ENCODE measurements at places on chromosomes 13 and 19.

DNA sequence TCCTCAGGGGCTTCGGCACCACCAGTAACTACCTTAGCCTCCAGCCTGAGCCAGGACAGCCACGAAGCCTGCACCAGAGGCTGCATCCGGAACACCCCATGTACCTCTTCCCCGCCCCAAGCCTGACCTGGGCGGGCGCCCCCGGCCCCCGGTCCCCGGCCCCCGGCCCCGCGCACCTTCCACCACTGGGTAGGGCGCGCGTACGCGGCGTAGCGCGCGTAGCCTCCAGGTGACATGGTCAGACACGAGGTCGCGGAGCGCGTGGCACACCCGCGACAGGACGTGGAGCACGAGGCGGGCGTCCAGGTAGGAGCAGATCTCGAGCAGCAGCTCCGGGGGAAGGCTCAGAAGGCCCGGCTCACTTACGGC lies 450 bp downstream of the FBXW9 start:
- no peak for DNase-seq

- DNase-seq = no peak
Measured at GRCh38 chr19:20209051-20209450, 42.0 kb downstream of the ZNF486 start.

DNA sequence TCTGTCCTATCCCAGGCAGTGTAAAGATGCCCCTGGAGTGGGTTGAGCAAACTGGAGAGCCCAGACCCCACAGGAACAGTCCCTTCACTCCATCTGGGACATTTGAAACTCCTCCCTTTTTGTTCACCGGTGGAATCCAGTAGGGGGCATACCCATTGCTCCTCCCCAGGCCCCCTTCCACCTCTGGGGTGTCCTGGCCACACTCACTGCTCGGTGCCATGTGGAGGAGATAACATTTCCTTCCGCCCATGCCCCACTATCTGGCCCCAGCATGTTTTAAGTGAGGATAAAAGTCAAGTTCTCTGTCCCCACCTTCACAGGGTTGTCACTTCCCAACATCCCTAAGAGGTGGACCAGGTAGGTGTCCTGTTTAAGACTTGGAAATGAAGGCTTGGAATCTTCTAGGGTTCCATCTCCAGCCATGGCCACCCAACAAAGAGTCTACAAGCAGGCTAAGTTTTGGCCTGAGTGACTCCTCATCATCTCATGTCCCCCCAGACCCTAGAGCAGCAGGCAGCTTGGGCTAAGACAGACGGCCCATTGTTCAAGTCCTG lies 9.3 kb downstream of the ZNF526 start:
- DNase-seq = no peak

DNA sequence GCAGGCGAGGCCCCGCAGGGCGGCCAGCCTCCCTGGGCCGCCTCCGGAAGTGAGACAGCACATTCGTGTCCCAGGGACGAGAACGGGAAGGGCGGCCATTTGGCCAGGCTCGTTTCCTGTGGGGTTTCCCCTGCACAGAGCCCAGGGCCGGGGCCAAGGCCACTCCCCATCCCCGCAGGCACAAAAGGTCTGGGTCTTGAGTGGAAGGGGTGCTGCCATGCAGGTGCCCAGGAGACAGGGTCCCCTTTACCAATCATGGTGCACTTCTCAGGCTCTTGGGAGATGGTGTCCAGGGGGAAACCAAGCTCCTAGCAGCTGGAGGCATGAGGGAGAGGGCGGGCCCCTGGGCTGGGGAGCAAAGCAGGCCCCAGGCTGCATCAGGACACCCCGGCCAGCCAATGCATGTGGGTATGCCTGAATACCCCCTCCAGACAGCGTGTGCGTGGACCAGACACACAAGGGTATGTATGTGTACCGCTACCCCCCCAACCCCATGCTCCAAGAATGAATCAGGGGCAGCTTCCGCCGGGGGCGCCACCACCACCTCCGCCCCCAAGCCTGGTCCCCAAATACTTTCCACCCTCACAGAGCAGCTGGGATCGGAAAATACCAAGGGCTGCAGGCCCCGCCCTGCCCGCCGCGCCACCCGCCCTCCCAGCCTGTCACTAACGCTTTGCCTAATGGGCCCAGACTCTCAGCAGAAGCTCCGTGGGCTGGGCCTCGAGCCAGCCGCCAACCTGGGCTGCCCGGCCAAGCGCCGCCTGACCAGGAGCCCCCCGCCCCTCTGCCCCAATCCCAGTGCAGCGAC lies 37.6 kb upstream of the NANOS3 start:
- DNase-seq = peak; percentile 83

- no peak for DNase-seq
Measured at GRCh38 chr19:42121036-42121621, 11.1 kb downstream of the POU2F2 start.

GRCh38 chr13:33696530-33696929 lies 121.4 kb upstream of the RFC3 start:
- DNase-seq = no peak

DNA sequence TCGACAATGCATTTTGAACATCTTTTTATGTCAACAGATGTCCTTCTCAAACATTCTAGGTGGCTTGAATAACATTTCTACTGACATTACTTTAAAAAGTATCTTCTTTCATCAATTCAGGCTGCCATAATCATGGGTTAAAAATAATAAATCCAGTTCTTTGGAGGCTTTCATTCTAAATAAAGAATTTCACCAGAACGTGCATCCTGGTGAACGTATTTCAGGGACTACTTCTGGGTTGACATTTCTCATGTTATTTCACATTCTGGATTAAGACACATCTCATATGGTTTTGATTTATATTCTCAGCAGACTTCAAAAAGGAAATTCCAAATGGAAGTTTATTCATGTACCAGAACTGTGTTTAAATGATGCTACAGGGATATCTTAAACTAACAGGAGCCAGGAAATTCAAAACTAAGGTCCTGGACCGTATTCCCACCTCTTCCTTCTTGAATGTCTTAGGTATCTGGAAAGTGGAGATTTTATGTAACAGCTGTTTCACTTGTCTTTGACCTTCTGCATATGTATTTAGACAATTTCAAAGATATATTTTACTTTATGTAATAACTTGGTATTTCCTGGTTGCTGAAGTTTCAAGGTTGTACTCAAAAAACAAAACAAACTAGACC lies 107.2 kb downstream of the STARD13 start:
- DNase-seq = no peak

DNA sequence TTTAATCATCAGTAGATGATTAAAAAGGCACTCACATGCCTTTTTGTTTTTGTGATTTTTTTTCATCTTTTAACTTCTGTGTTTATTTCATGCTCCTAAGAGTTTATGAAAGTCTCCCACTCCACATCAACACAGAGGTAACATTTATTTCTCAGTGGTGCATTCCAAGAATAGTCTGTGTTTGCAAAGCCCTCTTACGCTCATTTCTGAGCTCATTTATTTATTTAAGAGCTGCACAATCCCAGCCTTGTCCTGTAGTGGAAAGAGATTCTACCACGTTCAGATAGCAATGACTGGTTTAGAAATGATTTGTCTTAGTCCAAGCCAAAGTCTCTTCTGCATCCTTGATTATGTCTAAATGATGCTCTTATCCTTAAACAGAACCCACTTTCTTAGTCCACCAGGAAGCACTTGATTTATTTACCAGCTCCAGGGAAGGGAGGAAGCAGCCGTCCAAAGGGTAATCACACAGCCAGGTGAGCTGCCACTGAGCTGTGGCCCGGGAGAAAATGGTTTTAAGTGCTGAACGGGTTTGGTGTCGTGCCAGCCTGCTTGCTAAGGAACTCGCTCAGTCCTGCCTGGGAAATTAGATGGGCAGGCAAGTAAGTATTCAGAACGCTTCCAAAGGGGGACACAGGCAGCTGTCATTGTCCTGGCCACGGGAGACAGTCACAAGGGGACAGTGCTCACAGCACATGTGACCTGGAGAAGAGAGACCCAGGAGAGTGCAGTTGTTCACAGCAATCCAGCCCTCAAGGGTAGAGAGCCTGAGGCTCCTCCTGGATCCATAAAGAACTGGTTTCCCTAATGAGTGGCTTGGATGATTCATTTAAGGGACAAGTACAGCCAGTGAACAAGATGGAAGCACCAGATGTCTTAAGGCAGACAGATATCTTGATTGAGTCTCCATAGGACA lies 131.8 kb upstream of the WASF3 start:
- DNase-seq = no peak

DNA sequence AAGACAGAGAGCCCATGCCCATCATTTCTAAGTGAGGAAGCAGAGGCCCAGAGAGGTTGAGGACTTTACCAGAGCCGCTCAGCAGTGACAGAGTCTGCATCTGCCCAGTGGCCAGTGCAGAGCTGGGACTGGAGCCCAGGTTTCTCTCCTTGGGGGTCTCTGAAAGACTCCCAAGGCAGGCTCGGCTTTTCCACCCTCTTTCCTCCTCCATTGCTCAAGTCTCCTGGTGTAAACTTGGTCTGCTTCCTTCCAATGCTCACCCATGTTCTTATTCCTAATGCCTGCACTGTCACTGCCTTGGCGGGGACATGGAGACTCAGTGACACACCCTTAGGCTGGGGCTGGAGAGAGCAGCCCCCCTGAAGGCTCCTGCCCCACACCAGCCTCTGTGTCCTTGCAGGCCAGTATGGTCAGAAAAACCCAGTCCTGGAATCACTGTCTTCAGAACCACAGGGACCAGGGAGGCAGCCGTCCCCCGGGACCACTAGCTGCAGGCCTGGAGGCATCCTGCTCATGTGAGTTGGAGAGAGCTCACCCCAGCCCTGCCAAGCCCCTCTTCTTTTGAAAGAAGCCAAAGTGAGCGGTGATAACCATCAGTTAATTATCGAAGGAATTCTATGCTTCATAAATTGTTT lies 211.0 kb upstream of the ZNF536 start:
- DNase-seq = no peak

GRCh38 chr13:48260970-48261369 lies 28.0 kb downstream of the ITM2B start:
- no peak for DNase-seq

- DNase-seq = peak; percentile 34
Measured at GRCh38 chr13:99916366-99917103, 55.0 kb downstream of the ZIC5 start.

GRCh38 chr19:51047031-51047335 lies 12.2 kb upstream of the KLK12 start:
- DNase-seq = no peak

- peak; percentile 62 for DNase-seq
Measured at GRCh38 chr19:10388957-10389356, 8.6 kb upstream of the TYK2 start.

DNA sequence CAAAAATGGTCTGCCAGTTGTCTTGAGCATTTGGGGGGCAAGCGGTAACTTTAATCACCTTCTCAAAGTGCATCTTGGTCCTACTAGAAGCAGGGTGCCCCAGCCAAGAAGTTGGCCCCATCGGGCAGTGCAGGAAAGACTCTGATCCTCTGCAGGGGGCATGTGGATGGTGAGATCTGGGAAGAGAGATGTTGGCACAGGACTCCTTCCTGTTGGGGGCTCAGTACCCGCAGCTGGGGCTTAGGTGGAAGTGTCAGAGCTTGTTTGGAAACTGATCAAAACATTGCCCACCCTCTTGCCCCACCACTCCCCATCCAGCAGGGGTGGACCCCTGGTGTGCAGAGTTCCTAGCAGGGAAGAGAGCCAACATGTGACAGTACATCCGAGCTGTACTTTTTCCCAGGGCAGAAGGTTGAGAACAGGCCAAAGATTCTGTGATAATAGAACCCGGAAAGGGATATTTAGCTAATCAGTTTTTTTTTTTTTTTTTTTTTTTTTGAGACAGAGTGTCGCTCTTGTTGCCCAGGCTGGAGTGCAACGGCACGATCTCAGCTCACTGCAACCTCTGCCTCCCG lies 8.8 kb downstream of the RRAS start:
- no peak for DNase-seq

DNA sequence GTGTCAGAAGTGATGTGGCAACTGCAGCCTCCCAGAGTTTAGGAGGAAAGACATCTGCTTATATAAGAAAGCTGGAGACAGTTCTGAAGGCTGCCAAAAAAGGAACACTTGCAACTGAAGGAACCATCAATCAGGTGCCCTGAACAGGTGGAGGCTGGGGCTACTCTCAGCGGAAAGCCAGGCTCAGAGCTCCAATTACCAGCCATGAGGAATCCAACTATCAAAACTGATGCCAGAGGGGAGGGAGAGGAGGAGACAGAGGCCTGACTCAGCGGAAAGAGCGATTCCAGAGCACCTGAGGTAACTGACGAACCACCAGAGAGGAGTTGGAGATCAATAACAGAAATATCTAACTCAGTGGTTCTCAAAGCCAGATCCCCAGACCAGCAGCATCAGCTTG lies 24.3 kb downstream of the LEUTX start:
- DNase-seq = no peak

- no peak for DNase-seq
Measured at GRCh38 chr19:28501976-28502375, 711.0 kb downstream of the UQCRFS1 start.

GRCh38 chr13:30394751-30395191 lies 27.5 kb upstream of the UBE2L5 start:
- no peak for DNase-seq

GRCh38 chr19:39941615-39942365 lies 7.4 kb upstream of the FCGBP start:
- DNase-seq = no peak

DNA sequence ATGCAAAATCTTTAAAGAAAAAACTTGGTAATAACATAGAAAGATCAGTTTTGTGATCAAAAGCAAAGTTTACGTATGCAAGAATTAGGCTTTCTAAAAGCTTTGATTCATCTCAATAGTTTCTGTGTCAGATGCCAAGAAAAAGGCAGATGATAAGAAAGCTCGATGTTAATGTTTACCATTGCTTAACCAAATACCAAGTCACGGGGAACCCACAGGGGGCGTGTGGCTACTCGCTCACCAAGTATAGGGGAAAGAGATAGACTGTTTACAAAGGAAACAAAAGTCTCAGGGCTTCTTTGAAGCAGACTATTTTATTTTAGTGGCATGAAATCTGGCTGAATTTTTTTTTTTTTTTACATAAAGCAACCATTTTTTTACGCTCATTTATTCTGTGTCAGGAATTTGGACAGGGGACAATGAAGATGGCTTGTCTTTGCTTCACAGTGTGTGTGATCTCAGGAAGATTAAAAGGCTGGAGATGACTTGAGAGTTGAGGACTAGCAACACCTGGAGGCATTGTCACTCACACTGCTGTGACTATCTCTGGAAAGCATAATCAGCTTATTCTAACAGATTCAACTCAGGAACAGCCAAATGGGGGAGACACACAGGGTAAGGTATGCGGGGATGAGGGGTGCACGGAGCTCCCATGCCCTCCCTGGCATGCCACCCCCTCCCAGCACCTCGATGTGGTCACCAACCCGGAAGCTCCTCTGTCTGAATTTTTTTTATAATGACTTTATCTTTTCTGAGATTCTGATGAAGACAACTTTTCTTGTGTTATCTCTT lies 24.9 kb downstream of the RCBTB1 start:
- DNase-seq = peak; percentile 80

Data from foreskin melanocyte (primary cell).